Naive B cell (primary cell): ENCODE measurements at places on chromosomes 2 and 18. TPM values are rescaled to one million over a fixed set of nuclear protein-coding genes. Genes with fewer than 3 reads are reported as not detected.

- DNase-seq, result no peak
- no peak overlapping the region for H3K4me3 ChIP-seq
- H3K4me1 ChIP-seq, result peaks cover 15% of the 10 kb centered on the region
- H3K27ac ChIP-seq, result no peak overlapping the region
- H3K27me3 ChIP-seq, result peaks cover 23% of the 10 kb centered on the region
Measured at GRCh38 chr2:105186967-105187498, 54.5 kb upstream of the GPR45 start.

- H3K4me1 ChIP-seq, result no peaks in the 10 kb centered on the region
- no peak overlapping the region for H3K4me3 ChIP-seq
- no peak overlapping the region for H3K27ac ChIP-seq
- peaks cover 5% of the 10 kb centered on the region for H3K27me3 ChIP-seq
Measured at GRCh38 chr18:74529811-74530583, 4.3 kb upstream of the CNDP1 start.

Gene UGT1A3
- not detected for polyA plus RNA-seq

GRCh38 chr18:46693996-46694395, 37.0 kb upstream of the LOXHD1 start:
- H3K27ac ChIP-seq, result no peak overlapping the region
- H3K4me1 ChIP-seq, result no peaks in the 10 kb centered on the region
- H3K27me3 ChIP-seq, result no peaks in the 10 kb centered on the region
- no peak for DNase-seq
- peaks cover 9% of the 10 kb centered on the region for H3K36me3 ChIP-seq

GRCh38 chr18:26003356-26003755, 87.1 kb downstream of the SS18 start:
- no peak overlapping the region for H3K4me3 ChIP-seq
- no peak for DNase-seq
- no peak overlapping the region for H3K27ac ChIP-seq
- H3K27me3 ChIP-seq, result no peaks in the 10 kb centered on the region
- no peaks in the 10 kb centered on the region for H3K4me1 ChIP-seq

DNA sequence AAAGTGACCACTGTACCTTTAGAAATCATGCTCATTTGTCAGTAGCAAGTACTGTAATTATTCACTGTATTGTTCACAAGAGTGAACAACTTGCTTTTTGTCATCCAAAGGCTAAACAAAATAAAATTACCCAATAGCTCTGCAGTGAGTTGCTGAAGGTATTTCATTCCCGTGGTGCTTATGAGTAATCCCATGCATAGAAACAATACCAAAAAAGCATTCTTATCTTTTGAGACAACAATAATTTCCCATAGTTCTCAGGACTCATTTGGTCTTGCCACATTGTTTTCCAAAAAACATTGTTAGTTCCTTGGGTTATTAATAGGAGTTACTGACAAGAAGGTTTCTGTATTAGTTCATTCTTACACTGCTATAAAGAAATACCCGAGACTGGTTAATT, 503.2 kb upstream of the FAM98A start:
- H3K27me3 ChIP-seq, result peaks cover 8% of the 10 kb centered on the region
- no peaks in the 10 kb centered on the region for H3K4me1 ChIP-seq
- H3K36me3 ChIP-seq, result no peaks in the 10 kb centered on the region
- DNase-seq, result no peak

- peak overlapping the region; percentile 33 for H3K4me3 ChIP-seq
- H3K27ac ChIP-seq, result no peak overlapping the region
- H3K36me3 ChIP-seq, result no peaks in the 10 kb centered on the region
- H3K27me3 ChIP-seq, result no peaks in the 10 kb centered on the region
Measured at GRCh38 chr2:98483257-98483861, 38.7 kb downstream of the INPP4A start.

- H3K27me3 ChIP-seq, result peaks cover 34% of the 10 kb centered on the region
- DNase-seq, result no peak
- H3K36me3 ChIP-seq, result peaks cover 8% of the 10 kb centered on the region
- no peak overlapping the region for H3K4me3 ChIP-seq
Measured at GRCh38 chr2:98369710-98370239, 23.5 kb downstream of the CNGA3 start.

DNA sequence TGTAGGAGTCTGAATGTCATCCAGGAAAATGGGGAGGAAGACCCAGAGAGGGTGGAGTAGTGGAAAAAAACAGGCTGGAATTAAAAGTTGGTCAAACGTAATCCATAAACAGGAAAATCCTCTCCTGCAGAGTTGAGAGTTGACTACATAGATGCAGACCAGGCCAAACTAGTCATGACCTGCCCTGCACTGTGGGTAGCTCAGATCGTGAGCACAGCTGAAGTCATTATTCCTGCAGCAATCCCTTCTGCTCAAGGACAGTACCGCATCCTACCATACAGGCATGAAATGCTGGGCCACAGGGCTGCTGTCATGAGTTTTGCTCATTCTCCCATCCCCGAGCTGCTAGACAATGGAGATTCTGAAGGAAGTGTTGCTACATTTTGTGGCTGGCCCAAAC, 352.2 kb downstream of the EN1 start:
- H3K36me3 ChIP-seq, result peaks cover 7% of the 10 kb centered on the region
- no peak for DNase-seq
- no peaks in the 10 kb centered on the region for H3K4me1 ChIP-seq
- H3K27ac ChIP-seq, result no peak overlapping the region
- no peak overlapping the region for H3K4me3 ChIP-seq

DNA sequence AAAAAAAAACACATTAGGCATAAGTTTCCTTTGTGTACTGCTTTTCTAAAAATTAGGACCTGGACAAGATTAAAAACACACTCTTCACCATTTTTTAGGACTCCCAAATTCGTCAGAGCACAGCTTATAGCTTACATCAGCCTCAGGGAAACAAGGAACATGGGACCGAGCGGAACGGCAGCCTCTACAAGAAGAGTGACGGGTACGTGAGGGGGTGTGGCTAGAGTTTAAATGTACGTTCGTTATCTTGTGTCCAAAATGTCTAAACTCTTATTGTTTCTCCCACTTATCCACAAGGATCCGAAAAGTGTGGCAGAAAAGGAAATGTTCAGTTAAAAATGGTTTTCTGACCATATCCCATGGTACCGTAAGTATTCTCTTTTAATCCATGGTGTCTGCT, 78.9 kb downstream of the ITGB1BP1 start:
- H3K4me1 ChIP-seq, result no peaks in the 10 kb centered on the region
- no peak overlapping the region for H3K4me3 ChIP-seq
- H3K27me3 ChIP-seq, result no peaks in the 10 kb centered on the region
- H3K27ac ChIP-seq, result no peak overlapping the region
- H3K36me3 ChIP-seq, result no peaks in the 10 kb centered on the region

DNA sequence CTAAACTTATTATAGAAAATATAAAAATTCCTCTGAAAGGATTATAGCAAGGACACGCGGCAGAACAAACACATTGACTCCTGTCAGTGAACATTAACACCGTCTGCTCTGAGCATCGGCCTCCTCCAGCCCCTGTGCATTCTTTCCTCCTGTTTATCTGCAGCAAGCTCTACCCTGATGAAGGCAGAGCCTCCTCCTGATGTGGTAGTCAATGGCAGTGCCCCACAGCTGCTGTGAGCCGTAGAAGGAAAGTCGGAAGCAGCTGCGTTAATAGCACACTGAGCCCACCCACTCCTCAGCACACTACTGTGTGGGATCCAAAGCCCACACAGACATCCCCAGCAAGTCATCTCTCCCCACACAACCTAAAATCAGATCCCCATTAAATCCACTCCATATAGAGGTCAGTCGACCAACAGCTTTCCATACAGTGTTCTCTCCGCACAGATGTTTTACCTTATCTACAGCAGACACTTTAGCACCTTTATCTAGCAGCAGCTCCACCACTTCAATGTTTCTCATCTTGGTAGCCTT, 41.0 kb downstream of the KIDINS220 start:
- DNase-seq, result no peak
- no peak overlapping the region for H3K4me3 ChIP-seq
- no peaks in the 10 kb centered on the region for H3K4me1 ChIP-seq
- peak overlapping the region; percentile 58 for H3K27ac ChIP-seq
- H3K27me3 ChIP-seq, result no peaks in the 10 kb centered on the region

Gene UGT1A4
- polyA plus RNA-seq, result not detected

DNA sequence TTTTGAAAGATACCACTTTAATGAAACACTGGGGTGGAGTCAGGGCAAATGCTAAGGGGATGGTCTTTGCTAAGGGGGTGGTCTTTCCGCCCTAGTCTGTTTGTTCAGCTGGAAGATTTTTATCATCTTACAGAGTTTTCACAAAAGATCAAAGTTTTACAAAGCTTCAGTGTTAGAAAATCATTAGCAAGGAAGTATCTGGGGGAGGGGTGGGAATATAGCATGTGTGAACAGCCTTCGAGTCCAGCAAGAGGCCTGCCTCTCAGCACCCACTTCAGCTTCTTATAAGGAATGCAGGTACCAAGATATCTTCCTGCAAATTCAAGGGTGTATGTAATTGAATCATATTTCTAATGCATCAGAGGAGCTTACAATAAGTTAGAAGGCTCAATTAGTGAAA, 112.9 kb downstream of the RAPGEF4 start:
- H3K27ac ChIP-seq, result no peak overlapping the region
- no peaks in the 10 kb centered on the region for H3K4me1 ChIP-seq
- H3K36me3 ChIP-seq, result peaks cover 6% of the 10 kb centered on the region
- H3K4me3 ChIP-seq, result no peak overlapping the region
- no peaks in the 10 kb centered on the region for H3K27me3 ChIP-seq

DNA sequence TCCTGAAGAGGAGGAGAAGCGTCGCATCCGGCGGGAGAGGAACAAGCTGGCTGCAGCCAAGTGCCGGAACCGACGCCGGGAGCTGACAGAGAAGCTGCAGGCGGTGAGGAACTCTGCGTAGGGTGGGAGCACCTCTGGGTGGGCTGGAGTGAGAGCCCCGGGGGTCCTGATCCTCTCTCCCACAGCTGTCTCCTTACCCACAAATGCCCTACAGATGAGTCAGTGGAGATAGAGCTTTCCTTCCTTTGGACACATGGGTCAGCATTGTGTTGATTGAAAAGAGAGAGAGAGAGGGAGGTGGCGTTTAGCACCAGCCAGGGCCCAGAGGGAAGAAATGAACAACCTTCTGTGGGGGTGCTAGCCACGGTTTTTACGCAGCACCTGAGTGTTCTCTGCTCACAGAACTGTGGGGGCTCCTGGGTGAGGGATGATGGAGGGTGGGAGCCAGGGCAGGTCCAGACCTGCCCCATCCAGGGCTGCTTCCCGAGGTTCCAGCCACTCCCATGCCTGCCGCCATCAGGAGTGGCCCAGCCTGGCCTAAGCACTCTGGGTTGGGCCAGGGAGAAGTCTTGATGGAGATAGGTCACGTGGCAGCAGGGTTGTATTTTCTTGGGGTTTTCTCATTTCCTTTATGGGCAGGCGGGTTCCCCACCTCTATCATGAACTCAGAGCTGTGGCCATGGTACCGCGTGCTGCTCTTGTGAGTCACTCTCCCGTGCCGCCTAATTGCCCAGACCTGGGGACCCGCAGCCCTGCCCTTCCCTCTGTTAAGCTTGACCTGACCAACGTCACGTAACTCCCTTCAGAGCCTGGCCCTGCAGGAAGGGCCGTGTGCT, 16.3 kb downstream of the FOSL2 start:
- H3K4me3 ChIP-seq, result no peak overlapping the region
- no peak for DNase-seq
- no peak overlapping the region for H3K27ac ChIP-seq
- no peaks in the 10 kb centered on the region for H3K36me3 ChIP-seq

GRCh38 chr2:217399291-217399690, 539.4 kb upstream of the TNP1 start:
- H3K4me3 ChIP-seq, result no peak overlapping the region
- peaks cover 6% of the 10 kb centered on the region for H3K27me3 ChIP-seq
- H3K36me3 ChIP-seq, result peaks cover 5% of the 10 kb centered on the region
- DNase-seq, result no peak
- H3K4me1 ChIP-seq, result peaks cover 11% of the 10 kb centered on the region

DNA sequence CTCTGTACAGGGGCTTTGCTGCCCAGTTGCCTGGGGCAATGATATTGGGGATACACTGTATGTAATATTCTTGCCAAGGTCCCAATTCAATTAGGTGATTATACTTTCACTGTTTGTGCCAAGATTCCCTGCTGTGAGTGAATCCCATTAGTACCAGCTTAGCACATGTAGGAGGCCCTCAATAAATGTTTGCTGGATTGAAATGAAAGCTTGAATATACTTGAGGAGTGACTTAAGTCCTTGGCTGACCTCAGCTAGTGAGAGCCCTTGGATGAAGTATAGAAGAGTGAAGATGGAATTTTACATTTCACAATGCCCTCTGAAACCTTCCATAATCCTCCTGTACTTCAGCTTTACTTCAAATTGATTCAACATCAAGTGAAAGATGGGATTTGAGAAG, 102.9 kb downstream of the GATA6 start:
- H3K36me3 ChIP-seq, result no peaks in the 10 kb centered on the region
- no peaks in the 10 kb centered on the region for H3K4me1 ChIP-seq
- no peak overlapping the region for H3K4me3 ChIP-seq
- no peak overlapping the region for H3K27ac ChIP-seq

Gene MDH1
- 279 TPM for polyA plus RNA-seq

DNA sequence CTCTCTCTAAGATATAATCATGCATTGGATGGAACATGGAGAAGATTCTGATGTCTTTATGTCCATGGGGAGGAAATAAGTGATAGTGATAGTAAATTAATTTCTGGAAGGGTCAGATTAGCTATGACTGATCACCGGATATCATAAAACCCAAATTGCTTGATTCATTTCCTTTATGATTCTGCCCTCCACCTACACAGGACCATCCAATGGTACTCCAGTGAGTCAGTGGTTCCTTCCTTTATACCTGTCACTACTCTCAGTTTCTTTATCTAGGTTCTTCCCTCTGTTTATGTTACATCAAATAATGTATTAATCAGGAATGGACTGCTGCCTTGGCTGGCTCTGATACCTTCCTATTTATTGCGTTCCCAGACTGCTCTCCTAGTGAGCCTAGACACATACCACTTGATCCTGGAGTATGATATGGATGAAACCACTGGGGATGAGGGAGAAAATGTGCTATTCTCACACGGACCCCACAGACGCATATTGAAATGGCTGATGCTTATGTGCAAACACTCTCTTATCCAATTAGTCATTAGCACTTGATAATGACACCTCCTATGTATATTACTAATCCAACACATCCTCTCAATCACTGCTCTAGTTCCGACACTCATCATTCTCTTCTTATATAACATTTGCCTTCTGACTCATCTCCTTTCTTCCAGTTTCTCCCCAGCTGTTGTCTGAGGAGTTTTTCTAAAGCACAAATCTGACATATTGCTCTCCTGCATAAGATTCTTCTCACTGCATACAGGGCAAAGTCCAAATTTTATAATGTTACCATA, 315.6 kb downstream of the INSIG2 start:
- no peaks in the 10 kb centered on the region for H3K4me1 ChIP-seq
- no peak for DNase-seq
- H3K27me3 ChIP-seq, result no peaks in the 10 kb centered on the region

- no peaks in the 10 kb centered on the region for H3K4me1 ChIP-seq
- no peaks in the 10 kb centered on the region for H3K36me3 ChIP-seq
- H3K4me3 ChIP-seq, result no peak overlapping the region
- no peak overlapping the region for H3K27ac ChIP-seq
- DNase-seq, result no peak
Measured at GRCh38 chr2:188345020-188345419, 53.3 kb downstream of the GULP1 start.

Gene HOXD9
- not detected for polyA plus RNA-seq

Gene CDH7
- polyA plus RNA-seq, result not detected

Gene ADAM17
- 21.7 TPM for polyA plus RNA-seq
